ENCODE measurements at places on chromosomes 1 and 21. TPM values are rescaled to one million over a fixed set of nuclear protein-coding genes. Genes with fewer than 3 reads are reported as not detected.

- H3K36me3 ChIP-seq: no peaks in the 10 kb centered on the region
- H3K27me3 ChIP-seq: no peaks in the 10 kb centered on the region
- no peak for DNase-seq
- H3K27ac ChIP-seq: peak overlapping the region; percentile 0
Measured at GRCh38 chr1:28127617-28128257, 39.3 kb upstream of the EYA3 start.

DNA sequence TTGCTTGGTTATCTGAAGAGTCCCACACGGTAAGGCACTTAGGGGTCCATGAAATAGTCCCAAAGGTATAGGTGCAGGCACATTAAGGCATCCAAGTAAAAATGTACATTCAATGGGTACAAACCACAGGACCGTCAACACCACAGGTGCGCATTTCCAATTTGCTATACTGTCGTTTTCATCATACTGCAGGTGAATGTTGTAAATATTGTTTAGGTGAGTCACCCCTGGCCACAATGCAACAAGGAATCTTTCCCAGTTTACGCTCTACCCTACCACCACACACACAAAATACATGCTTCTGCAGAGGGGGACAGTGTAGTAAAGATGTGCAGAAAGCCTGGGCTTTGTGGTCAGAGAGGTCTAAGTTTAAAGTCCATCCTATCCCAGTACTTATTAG lies 13.7 kb downstream of the CADM3 start:
- DNase-seq: no peak
- H3K27ac ChIP-seq: no peak overlapping the region
- no peak overlapping the region for H3K4me3 ChIP-seq
- H3K27me3 ChIP-seq: peaks cover 20% of the 10 kb centered on the region
- no peaks in the 10 kb centered on the region for H3K4me1 ChIP-seq

- H3K27me3 ChIP-seq: no peaks in the 10 kb centered on the region
- no peak for DNase-seq
- H3K4me3 ChIP-seq: no peak overlapping the region
Measured at GRCh38 chr1:159943278-159943640, 2.2 kb downstream of the IGSF9 start.

- DNase-seq: no peak
- H3K4me3 ChIP-seq: no peak overlapping the region
- no peaks in the 10 kb centered on the region for H3K27me3 ChIP-seq
- peaks cover 17% of the 10 kb centered on the region for H3K36me3 ChIP-seq
- no peak overlapping the region for H3K27ac ChIP-seq
Measured at GRCh38 chr1:9099555-9099954, 29.3 kb downstream of the GPR157 start.

- H3K36me3 ChIP-seq: no peaks in the 10 kb centered on the region
- DNase-seq: peak; percentile 50
- H3K27ac ChIP-seq: no peak overlapping the region
- no peaks in the 10 kb centered on the region for H3K27me3 ChIP-seq
- H3K4me1 ChIP-seq: peaks cover 4% of the 10 kb centered on the region
Measured at GRCh38 chr1:162175379-162176081, 106.0 kb downstream of the NOS1AP start.

DNA sequence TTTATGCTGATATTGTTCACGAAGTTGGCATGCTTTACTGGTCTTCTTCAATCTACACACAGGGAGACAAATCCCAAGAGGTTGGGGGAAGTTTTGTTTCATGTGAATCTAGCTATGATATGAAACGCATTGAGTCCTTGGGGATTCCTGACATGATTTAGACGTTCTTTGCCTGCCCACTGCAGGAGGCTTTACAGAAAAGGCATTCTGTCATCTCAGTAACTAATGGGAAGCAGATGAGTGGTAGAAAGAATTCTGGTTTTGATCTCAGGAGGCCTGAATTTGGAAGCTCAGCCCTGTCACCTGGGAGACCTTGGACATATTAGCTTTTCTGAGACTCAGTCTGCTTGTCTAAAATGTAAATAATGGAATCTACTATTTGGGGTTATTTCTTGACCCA lies 383.0 kb upstream of the NFIA start:
- H3K4me1 ChIP-seq: peaks cover 9% of the 10 kb centered on the region
- no peaks in the 10 kb centered on the region for H3K36me3 ChIP-seq
- DNase-seq: no peak

- no peaks in the 10 kb centered on the region for H3K36me3 ChIP-seq
- peak overlapping the region; percentile 19 for H3K4me3 ChIP-seq
- peaks cover 4% of the 10 kb centered on the region for H3K27me3 ChIP-seq
Measured at GRCh38 chr1:13892671-13893325, 192.8 kb downstream of the PRDM2 start.

Gene CYP4A11
- not detected for total RNA-seq

Gene GNPAT
- 42.0 TPM for total RNA-seq

Gene DMBX1
- total RNA-seq: not detected

Gene TLR5
- total RNA-seq: 14.2 TPM

Gene OVAAL
- total RNA-seq: 0.17 TPM
